Chondrocyte (in vitro differentiated cells): ENCODE measurements at places on chromosomes 13 and 19. TPM values are rescaled to one million over a fixed set of nuclear protein-coding genes. Genes with fewer than 3 reads are reported as not detected.

DNA sequence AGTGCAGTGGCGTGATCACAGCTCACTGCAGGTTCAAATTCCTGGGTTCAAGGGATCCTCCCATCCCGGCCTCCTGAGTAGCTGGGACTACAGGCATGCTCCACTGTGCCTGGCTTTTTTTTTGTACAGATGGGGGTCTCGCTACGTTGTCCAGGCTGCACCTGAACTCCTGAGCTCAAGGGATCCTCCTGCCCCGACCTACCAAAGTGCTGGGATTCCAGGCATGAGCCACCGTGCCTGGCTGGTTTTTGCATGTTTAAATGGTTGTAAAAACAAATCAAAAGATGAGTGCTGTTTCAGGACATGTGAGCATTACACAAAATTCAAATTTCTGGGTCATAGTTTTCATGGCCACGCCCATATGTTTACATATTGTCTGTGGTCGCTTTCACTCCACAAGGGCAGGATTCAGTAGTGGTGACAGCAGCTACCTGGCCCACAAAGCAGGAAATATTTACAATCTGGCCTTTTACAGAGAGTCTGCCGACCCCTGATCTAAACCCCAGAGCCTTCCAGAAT is 5.3 kb downstream of the MATK start:
- DNase-seq = no peak
- no peaks in the 10 kb centered on the region for H3K4me1 ChIP-seq
- H3K27me3 ChIP-seq = peaks cover 12% of the 10 kb centered on the region
- H3K36me3 ChIP-seq = peaks cover 9% of the 10 kb centered on the region
- no peak overlapping the region for H3K27ac ChIP-seq

GRCh38 chr19:3823350-3823713 is 37.2 kb upstream of the MATK start:
- H3K27ac ChIP-seq = no peak overlapping the region
- no peak for DNase-seq
- no peak overlapping the region for H3K4me3 ChIP-seq
- H3K4me1 ChIP-seq = peaks cover 7% of the 10 kb centered on the region
- peaks cover 20% of the 10 kb centered on the region for H3K27me3 ChIP-seq

DNA sequence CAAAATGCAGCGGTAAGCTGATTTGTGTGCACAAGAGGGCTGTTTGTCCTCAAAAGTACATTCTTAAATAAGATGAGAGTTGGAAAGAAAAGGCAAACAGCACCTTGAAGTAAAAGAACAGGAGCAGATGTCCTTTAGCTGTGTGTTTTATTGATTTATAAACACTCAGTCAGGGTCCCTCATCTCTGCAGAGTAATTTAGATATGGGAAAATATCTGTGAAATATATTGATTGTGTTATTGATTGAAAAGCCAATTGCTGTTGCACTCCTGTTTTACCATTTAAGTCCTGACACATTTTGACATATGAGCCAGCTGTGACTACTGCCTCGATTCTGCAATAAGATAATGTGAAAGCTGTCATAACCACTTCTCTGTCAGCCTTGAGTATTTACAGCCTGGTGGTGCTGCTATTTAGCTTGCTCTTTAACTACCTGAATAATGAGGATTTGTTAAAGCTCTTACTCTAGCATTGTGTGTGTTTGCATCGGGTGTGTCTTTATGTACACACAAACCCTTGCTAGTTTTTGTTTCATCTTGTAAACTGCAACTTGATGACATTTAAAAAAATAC is 550.1 kb downstream of the DACH1 start:
- no peak overlapping the region for H3K27ac ChIP-seq
- no peak overlapping the region for H3K4me3 ChIP-seq
- peaks cover 5% of the 10 kb centered on the region for H3K27me3 ChIP-seq
- no peaks in the 10 kb centered on the region for H3K36me3 ChIP-seq

- H3K27ac ChIP-seq = peak overlapping the region; percentile 98
- H3K4me3 ChIP-seq = peak overlapping the region; percentile 77
- H3K27me3 ChIP-seq = no peaks in the 10 kb centered on the region
- peak; percentile 97 for DNase-seq
- H3K4me1 ChIP-seq = peaks cover 58% of the 10 kb centered on the region
Measured at GRCh38 chr19:4911786-4912672, 2.7 kb downstream of the UHRF1 start.

GRCh38 chr19:4428326-4428975 is 26.0 kb downstream of the CHAF1A start:
- no peaks in the 10 kb centered on the region for H3K4me1 ChIP-seq
- no peak overlapping the region for H3K4me3 ChIP-seq
- H3K36me3 ChIP-seq = peaks cover 7% of the 10 kb centered on the region
- H3K27me3 ChIP-seq = no peaks in the 10 kb centered on the region

- H3K27ac ChIP-seq = peak within 1 kb of the TSS; percentile 77
- peaks cover 32% of the 10 kb centered on the region for H3K4me1 ChIP-seq
- H3K4me3 ChIP-seq = peak within 1 kb of the TSS; percentile 62
- H3K27me3 ChIP-seq = no peaks in the 10 kb centered on the region
- DNase-seq = no peak
Measured at GRCh38 chr19:12774588-12775555, at the start of gene HOOK2. TSS of gene HOOK2 (minus strand) at chr19:12775552. CDS start at chr19:12775449, 103 bp downstream.

GRCh38 chr13:102556806-102557205 is 40.0 kb upstream of the TPP2 start:
- H3K27ac ChIP-seq = no peak overlapping the region
- no peak overlapping the region for H3K4me3 ChIP-seq
- no peaks in the 10 kb centered on the region for H3K36me3 ChIP-seq
- H3K4me1 ChIP-seq = peaks cover 4% of the 10 kb centered on the region
- H3K27me3 ChIP-seq = peaks cover 14% of the 10 kb centered on the region
- no peak for DNase-seq

DNA sequence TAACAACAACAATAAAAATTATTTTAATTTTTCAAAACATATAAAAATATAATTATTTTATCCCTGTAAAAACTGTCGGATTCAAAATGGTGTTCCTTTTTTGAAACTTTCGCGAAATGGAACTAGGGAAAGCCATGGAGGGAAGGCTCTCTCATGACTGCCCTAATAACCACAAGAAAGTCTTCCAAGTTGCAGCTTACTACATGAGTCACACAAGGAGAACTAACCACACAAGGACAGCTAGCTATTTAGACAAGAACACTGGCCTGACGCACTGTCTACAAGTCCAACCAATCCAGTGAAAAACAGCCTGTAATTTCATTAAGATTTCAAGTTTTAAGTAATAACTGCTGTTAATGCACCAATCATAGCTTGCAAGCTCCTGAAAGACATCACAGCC is 319.2 kb upstream of the PCDH9 start:
- H3K27ac ChIP-seq = no peak overlapping the region
- no peak for DNase-seq
- H3K27me3 ChIP-seq = no peaks in the 10 kb centered on the region
- no peak overlapping the region for H3K4me3 ChIP-seq

GRCh38 chr19:2519482-2519881 is 43.6 kb downstream of the GADD45B start:
- H3K4me3 ChIP-seq = no peak overlapping the region
- H3K27ac ChIP-seq = peak overlapping the region; percentile 8
- DNase-seq = no peak
- H3K4me1 ChIP-seq = peaks cover 42% of the 10 kb centered on the region

DNA sequence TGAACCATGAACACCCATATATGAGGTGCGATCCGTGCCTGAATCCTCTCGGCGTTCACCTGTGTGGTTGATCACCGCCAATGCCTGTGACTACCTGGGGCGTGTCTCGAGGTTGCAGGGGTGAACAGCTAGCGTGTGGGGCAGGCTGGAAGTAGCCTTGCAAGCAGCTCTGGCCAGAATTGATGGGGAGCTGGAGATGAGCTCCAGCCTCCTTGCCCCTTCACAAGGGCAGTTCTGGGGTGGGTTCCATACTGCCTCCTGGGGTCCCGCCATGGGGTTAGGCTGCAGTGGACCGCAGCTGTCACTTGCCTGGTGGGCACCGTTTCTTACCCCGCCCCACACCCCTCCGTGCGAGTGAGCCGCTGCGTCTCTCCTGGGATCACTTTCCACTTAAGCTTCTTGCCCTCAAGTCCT is 154.5 kb upstream of the SOX1 start:
- DNase-seq = peak; percentile 75
- no peak overlapping the region for H3K27ac ChIP-seq

GRCh38 chr19:33719366-33720154 is 77.1 kb upstream of the KCTD15 start:
- no peaks in the 10 kb centered on the region for H3K36me3 ChIP-seq
- no peaks in the 10 kb centered on the region for H3K4me1 ChIP-seq
- no peak for DNase-seq

DNA sequence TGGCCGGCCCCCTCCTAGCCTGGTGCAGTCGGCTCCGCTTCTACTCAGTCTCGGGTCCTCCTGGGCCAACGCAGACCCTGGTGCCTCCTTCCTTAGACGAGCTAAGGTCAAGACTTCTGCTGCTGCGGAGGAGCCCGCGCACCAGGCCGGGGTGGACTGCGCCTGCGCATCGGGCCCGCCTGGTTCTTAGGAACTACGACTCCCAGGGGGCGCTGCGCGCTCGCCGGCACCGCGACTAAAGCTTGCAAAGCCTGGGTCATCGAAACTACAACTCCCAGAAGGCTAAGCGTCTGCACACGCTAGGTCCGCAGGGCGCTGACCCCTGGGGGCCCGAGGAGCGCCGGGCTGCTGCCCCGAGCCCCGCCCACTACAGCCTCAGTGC is at the start of gene ZNF835:
ZNF835 (minus strand) TSS at position 145 of the 382 bp plus-strand sequence. CDS start 6,559 bp downstream, outside the sequence.
- H3K4me3 ChIP-seq = no peak within 1 kb of the TSS
- no peaks in the 10 kb centered on the region for H3K4me1 ChIP-seq

DNA sequence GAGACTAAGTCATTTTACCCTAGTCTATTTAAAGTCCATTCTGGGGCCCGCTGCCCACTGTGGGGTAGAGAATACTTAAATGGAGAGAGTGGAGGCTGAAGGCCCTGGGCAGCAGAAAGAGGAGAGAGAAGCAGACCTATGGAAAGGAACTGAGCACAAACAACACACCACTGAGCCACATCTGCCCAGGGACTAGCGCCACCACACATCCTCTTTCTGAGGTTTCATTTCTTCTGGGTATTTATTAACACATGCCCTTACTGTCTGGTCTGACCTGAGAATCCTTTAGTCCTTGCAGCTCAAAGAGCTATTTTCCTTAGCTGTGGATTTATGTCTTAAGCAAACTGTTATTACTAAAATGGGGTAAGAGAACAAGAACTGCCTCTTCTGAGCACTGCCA is 154.0 kb downstream of the NALCN start:
- H3K27me3 ChIP-seq = no peaks in the 10 kb centered on the region
- peaks cover 34% of the 10 kb centered on the region for H3K4me1 ChIP-seq
- H3K27ac ChIP-seq = no peak overlapping the region
- no peak for DNase-seq

GRCh38 chr13:95020298-95020987 is 280.8 kb downstream of the ABCC4 start:
- H3K4me3 ChIP-seq = no peak overlapping the region

- H3K27ac ChIP-seq = no peak within 1 kb of the TSS
- H3K4me1 ChIP-seq = peaks cover 5% of the 10 kb centered on the region
- H3K4me3 ChIP-seq = peak within 1 kb of the TSS; percentile 64
- no peaks in the 10 kb centered on the region for H3K36me3 ChIP-seq
- DNase-seq = no peak
- peaks cover 17% of the 10 kb centered on the region for H3K27me3 ChIP-seq
Measured at GRCh38 chr19:17448131-17448967, at the start of gene TMEM221. TSS of gene TMEM221 (minus strand) at chr19:17448668. CDS start at chr19:17448462, 206 bp downstream.

DNA sequence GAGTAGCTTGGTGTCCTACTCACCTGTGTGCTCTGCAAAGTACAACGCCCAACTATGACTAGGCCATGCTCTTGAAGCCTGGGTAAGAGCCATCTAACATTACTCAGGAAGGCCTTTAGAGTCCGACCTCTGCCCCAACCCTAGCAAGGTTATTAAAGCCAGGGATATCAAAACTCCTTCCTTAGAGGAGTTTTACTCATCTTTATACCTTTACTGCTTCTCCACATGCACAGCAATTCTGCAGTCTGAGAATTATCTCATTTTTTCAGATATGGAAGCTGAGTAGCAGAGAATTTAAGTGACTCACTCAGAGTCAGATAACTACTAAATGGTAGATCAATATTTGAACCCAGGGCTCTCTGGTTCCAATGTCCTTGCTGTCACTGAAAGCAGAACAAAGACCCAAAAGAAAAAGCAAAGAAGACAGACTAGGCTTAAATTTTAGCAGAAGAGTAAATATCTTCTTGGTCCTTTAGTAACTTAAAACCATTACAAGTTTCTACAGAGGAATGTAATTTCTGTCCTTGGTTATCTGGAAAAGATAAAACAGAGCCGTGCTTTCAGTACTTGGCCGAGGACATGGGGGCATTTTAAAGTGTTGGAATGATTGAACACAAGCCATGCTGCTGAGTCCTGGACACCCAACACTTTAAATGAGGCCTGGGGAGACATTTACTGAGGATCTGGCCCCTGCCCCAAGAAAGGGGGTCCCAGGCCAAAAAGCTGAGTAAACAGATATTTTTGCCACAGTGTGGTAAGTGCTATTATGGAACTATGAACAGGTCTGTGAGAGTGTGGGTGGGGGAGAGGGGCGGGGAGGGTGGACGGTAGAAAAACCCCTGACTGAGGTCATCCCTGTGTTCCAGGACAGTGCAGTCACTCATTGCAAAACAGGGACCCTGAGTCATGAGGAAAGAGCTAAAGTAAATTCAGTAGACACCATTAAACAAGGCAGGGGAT is 18.4 kb upstream of the KPNA3 start:
- no peaks in the 10 kb centered on the region for H3K36me3 ChIP-seq
- H3K4me1 ChIP-seq = no peaks in the 10 kb centered on the region
- H3K27ac ChIP-seq = no peak overlapping the region
- DNase-seq = no peak

DNA sequence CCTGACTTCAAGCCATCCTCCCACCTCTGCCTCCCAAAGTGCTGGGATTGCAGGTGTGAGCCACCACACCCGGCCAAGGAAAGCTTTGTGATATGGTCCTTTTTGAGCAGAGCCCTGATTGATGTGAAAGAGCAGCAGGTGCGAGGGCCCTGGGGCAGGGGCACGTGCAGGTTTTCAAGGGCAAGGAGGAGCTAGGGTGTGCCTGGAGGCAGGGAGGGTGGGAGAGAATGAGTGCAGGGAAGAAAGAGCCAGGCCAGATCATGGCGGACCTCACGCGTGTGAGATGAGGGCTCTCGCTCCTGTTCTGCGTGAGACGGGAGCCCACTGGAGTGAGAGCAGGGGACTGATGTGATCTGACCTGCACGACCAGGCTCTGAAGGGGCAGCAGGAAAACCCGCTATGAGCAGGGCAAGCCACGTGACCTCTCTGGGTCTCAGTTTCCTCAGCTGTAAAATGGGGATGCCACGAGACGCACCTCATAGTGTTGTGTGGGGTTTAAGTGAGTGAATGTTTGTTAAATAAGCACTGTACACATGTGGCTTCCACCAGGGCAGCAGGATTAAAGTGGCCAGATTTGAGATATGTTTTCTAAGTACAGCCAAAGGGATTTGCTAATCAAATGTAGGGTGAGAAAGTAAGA is 25.8 kb downstream of the FAAP24 start:
- peaks cover 8% of the 10 kb centered on the region for H3K36me3 ChIP-seq
- no peaks in the 10 kb centered on the region for H3K4me1 ChIP-seq
- no peak for DNase-seq

GRCh38 chr13:26200811-26201210 is 21.3 kb downstream of the RNF6 start:
- H3K36me3 ChIP-seq = peaks cover 7% of the 10 kb centered on the region
- no peak overlapping the region for H3K4me3 ChIP-seq
- no peaks in the 10 kb centered on the region for H3K27me3 ChIP-seq
- no peak for DNase-seq
- H3K27ac ChIP-seq = no peak overlapping the region

The TRAPPC6A gene
- 12.7 to 15.9 TPM (median 13.7 TPM) in 3 replicates for total RNA-seq

The COX7A1 gene
- total RNA-seq = not detected in 3 replicates

The MYCBP2 gene
- 59.5 to 86.7 TPM (median 60.2 TPM) in 3 replicates for total RNA-seq

The PLK5 gene
- total RNA-seq = 0.12 TPM in 1 of 3 replicates, not detected in the others

The FCGBP gene
- 0.31 to 1.6 TPM (median 0.42 TPM) in 3 replicates for total RNA-seq

The VAV1 gene
- not detected in 3 replicates for total RNA-seq
